ENCODE measurements at places on chromosomes 12 and 14.
A peak's percentile ranks its signal among the peaks of the same experiment; 100 is the strongest.

GRCh38 chr12:66119229-66119869, 11.2 kb downstream of the LLPH start:
- peak; percentile 32 for DNase-seq

DNA sequence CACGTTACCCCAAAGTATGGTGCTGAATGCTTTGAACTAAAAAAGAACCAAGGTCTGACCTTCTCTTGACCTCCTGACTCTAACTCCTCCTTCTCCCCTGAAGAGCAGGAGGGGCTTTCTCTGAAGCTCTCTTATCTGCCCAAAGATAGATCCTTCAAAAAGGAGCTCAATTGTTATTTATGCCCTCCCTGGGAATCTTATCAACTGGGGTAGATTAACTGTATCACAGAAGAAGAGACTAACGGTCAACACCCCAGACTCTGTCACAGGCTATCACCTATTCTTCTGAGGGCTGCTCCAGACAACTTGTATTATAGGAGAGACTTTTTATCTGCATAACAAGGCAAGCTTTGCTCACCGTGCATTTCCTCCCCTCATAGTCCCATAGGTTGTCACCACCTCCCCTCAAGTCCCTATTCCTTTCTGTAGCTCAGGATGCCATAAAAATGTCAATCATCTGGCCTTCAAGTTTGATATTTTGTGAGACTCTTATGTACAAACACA, 86.6 kb downstream of the PAPLN start:
- no peak for DNase-seq

DNA sequence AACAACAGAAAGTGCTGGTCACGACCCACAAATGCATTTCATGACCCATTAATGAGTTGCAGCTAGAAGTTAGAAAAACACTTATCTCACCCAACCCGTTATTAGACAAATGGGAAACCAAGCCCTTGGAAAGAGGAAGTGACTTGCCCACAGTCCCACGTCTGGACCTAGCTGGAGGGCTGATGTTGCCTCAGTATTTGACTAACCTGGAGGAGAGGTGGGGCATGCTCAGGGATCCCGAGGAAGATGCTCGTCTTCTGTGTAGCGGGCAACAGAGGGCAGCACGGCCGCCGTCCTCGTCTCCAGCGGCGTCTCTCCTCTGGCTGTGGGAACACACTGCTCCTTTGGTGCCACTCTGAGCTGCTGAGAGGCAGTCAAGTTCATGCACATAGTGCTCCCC, 12.7 kb downstream of the CCND2 start:
- no peak for DNase-seq

- DNase-seq: no peak
Observed at GRCh38 chr14:72800848-72801370, 93.0 kb downstream of the DPF3 start.

- DNase-seq: no peak
Observed at GRCh38 chr14:34043627-34044372, 92.9 kb upstream of the EGLN3 start.

GRCh38 chr12:77325511-77326236, 260.3 kb upstream of the E2F7 start:
- DNase-seq: no peak

- DNase-seq: no peak
Observed at GRCh38 chr12:89690925-89691324, 17.7 kb downstream of the ATP2B1 start.

DNA sequence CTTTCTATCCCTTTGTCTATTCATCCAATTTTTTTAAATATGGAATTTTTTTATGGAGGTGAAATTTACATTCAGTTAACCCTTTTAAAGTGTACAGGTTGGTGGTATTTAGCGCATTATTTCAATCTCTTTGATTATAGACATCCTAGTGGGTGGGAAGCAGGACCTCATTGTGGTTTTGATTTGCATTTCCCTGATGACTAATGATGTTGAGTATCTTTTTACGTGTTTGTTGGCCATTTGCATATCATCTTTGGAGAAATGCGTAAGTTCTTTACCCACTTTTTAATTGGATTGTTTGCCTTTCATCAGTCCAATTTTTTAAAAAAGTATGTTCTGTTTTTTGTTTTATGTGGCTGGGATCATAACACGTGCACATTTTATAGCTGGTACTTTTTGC, 20.8 kb downstream of the PAPLN start:
- DNase-seq: no peak

DNA sequence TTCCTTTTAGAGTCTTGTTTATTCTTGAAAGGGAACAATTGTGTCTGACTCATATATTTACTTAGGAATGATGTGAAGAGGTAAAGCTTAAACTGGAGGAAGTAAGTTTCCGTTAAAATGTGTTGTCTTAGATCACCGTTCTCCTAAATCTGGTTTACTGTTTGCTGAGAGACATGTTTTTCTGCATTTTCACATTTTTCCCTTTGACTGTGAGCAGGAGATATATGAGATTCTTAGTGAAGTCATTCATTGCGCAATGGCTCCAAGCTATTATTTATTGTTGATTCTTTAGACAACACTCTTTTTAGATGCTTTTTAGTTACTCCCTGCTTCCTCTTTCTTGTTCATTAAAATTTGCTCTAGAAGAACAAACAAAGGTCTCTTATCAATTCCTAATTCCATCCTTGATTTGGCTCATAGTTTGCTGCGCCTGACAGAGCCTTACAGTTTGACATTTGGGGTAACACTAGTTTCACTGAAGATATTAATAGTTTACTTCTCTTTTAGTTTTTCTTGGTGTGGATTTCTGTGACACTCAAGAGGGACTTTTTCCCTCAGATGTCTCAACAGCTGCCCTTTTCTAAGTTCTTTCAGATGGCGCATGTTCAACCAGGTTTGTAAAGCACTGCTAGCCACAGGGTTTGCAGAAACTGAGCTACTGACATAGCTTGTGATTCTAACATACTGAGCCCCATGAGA, 11.4 kb downstream of the CLECL1 start:
- DNase-seq: no peak

- DNase-seq: no peak
Observed at GRCh38 chr12:77993658-77994057, 163.0 kb downstream of the NAV3 start.

DNA sequence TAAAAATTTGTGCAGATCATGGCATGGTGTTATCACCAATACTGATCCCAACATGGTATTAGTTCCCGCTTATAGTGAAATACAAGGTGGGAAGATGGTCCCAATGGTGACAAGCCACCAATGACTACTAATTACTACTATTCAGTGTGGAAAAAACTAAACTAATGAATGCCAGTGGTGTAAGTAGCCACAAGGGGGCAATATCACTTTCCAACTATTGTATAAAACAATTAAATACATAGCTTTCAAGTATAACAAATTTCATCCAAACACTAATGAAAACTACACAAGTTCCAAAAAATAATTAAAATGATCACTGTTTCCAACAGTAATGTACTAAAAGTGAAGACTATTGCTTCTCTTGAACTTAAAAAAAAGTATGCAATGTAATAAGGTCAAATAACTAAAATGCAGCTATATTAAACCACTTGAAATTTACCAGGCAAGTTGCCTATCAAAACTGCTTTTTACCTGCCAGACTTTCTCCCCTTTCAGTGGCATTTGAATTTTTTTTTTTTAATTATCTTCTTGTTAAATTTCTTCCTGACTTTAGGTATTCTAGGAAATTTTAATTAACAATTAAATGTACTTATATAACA, 58.0 kb downstream of the PAPLN start:
- DNase-seq: no peak

DNA sequence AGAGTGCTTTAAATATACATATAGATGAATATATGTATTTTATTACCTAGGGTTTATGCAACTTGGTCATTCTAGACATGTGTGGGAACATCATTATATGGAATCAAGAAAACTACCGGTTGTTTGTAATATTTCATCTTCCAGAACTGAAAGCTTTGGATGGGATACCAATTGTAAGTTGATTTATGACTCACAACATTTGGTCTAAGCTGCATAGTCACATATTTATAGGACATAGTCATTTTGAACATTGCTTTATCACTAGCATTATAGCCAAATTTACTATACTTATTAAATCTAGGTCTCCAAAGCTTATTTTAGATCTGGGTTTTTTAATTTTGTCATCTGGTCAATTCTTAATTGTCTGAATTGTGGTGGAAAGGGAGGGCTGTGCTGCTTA, 83.7 kb upstream of the PCNX4 start:
- DNase-seq: no peak
